Stimulated activated CD4-positive, alpha-beta T cell treated with anti-CD3 and anti-CD28 coated beads, Interleukin-12 subunit alpha, Interleukin-12 subunit beta, amount 100 ng/mL, for 48 hours (primary cell): ENCODE measurements at places on chromosomes 2 and 18.

DNA sequence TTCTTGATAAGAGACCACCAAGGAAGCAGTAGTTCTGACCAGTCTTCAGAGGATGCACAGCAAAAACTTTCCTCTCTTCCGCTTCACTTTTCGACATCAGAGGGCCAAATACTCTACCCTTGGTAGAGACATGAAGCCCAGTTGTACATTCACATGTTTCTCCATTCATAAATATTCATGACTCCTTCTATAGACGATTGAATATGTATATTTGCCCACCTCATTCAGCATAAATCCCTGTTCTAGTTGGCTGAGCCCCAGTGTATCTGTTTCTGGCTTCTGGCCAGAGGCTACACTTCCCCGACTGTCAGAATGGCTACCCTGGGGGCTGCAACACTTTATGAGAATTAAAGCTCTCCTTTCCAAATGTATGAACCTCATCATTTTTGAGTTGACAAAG lies 258.5 kb downstream of the ASXL3 start:
- no peak for DNase-seq

DNA sequence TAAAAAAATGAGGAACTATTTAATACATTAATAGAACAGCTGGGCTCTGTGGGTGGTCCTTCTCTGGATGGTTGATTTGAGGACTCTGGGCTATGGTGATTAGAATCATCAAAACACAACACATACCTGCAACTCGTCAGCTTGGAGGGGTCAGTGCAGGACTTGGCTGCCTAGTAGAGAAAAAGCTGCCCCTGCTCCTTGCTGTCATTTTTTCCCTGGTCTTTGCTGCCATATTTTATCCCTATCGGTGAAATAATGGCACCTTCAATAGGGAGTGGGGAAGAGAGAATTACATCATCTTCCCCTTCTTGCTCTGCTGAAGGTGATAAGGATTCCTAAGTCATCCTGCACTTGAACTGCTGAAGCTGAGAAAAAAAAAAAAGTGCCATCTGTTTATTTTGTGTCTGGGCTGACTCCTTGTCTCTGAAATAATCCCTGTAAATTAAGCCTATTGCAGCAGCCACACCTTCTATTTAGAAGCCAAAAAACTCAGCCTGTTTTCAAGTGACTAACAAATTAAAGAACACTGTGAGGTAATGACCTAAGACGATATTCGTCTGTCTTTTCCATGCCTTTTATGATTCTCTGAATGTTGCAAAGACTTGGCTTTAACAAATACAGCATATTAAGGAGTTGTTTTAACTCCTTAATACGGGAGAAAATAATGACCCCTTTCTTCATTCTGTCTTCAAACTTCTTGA lies 89.3 kb downstream of the ACVR1 start:
- DNase-seq, result no peak

DNA sequence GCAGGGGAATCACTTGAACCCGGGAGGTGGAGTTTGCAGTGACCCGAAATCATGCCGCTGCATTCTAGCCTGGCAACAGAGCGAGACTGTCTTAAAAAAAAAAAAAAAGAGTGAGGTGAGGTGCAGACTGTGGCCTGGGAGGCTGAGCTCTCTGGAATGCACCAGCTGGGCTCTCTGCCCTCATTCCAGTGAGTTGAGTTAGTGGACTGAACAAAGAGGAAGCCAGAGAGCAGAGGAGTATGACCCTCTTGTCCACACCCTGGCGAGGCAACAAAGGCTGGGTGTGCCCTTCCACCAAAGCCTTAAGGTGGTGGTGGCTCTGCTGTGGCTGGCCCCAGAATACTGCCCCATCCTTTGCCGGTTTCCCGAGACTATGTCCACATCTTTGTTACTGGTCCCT lies 71.3 kb upstream of the ACKR3 start:
- DNase-seq, result no peak

DNA sequence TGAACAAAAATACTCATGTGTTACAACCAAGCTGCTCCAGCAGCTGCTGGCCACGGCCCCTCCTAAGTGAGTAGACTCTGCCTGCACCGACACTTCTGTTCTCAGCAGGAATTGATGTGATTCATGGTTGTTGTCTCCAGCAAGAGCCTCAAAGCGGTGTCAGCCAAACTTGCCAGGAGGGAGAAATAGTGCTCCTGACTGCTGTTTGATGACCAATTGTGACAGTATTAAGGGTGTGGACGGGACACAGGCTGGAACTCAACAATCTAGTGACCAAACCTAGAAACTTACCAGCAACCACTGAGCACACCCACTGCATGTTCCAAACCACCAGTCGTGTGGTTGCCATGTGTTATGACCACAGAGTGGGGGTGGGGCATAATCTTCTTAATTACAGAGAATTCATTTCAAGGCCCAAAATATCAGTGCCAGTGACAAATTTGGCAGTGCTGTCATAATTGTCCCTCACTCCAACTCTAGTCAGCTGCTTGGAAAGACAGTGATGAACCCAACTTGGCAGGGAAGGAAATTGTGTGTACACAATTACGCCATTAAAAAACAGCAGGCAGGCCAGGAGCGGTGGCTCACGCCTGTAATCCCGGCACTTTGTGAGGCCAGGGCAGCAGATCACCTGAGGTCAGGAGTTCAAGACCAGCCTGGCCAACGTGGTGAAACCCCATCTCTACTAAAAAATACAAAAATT lies 30.4 kb downstream of the FBLN7 start:
- DNase-seq, result no peak
